Stimulated activated CD8-positive, alpha-beta memory T cell treated with anti-CD3 and anti-CD28 coated beads, Interleukin-4, amount 100 ng/mL, for 4 hours (primary cell): ENCODE measurements at places on chromosomes 2 and 18.

GRCh38 chr2:149814049-149814448 is 226.5 kb upstream of the MMADHC start:
- no peak for DNase-seq

DNA sequence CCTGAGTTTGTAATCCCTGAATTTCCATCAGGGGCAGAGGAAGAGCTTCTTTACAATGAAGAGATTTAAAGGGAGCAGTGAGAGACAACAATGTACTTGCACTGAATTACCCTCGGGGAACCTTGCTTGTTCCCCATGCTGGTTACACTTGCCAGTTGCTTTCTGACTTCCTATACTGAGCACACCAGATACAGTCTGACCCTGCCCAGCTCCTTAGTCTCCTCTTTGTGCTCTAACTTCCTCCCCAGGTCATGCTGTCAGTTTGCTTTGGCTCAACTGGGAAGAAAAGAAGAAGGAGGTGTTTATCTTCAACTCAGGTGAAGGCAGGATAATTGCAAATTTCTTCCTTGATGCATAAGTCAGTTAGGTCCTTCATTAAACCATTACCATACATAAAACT is 658.4 kb downstream of the NYAP2 start:
- DNase-seq, result no peak

DNA sequence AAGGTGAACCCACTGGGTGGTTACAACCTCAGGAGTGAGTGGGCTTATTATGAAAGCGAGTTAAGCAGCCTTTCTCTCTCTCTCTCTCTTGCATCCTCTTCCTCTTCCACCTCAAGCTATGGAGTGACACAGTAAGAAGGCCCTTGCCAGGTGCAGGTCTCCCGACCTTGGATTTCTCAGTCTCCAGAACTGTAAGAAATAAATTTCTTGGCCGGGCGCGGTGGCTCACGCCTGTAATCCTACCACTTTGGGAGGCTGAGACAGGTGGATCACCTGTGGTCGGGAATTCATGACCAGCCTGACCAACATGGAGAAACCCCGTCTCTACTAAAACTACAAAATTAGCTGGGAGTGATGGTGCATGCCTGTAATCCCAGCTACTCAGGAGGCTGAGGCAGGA is 14.4 kb downstream of the MYCN start:
- no peak for DNase-seq

- DNase-seq, result no peak
Measured at GRCh38 chr2:113672326-113672932, 45.4 kb downstream of the RABL2A start.

DNA sequence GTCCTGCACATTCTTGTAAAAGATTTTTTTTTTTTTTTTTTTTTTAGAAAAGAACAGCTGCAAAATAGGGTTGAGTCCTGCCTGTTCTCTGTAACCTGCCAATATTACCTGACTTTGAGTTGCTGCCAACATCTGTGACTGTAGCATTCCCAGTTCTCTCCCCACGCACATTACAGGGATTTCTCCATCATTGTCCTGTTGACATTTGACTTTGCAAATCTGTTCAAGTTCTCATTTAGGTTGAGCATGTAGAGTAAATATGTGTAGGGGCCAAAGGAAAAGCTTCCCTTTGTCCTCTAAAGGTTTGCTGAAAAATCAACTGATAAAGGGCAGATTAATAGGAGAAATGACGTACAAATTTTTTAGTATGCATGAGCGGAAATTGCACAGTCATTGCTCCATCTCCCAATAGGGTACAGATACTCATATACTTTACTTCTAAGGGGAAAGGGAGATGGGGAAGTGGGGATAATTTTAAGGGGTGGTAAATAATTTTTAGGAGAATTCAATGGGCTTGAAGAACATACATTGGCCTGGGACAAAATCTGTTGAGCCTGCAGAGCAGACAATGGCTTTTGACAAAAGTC is 385.5 kb downstream of the PIK3C3 start:
- DNase-seq, result no peak

GRCh38 chr2:203739351-203739750 is 32.9 kb downstream of the CD28 start:
- DNase-seq, result no peak

DNA sequence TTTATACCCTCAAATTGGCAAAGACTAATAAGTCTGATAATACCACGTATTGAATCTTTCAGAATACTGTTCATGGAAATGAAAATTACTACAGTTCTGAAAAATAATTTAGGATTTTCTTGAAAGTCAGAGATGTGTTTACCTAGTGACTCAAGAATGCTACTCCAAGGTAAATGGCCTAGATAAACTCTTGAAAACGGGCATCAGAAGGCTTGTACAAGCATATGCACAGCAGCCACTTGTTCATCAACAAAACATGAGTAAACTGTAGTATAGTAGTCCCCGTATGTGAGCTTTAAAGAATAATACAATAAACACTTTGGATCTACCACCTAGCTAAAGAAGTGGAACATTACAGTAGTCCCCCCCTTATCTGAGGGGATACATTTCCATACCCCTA is 157.5 kb downstream of the THADA start:
- no peak for DNase-seq

DNA sequence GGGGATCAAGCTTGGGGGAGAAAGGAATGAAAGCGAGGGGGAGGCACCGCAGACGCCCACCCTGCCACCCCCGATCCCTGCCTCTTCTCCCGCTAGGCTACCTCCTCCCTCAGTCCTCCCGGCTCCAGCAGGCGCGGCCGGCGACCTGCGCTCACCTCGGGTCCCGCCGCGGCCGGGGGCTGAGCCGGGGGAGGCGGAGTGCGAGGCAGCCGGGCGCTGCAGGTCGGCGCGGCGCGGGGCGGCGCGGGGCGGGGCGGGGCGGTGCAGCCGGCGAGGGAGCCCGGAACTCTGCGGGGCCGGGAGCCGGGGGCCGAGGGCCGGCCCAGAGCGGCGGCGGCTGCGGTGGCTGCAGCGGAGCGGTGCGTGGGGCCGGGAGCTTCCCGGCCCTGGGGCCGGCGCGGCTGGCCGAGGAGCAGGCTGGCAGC is 477 bp downstream of the ACVR1 start:
- DNase-seq, result no peak

DNA sequence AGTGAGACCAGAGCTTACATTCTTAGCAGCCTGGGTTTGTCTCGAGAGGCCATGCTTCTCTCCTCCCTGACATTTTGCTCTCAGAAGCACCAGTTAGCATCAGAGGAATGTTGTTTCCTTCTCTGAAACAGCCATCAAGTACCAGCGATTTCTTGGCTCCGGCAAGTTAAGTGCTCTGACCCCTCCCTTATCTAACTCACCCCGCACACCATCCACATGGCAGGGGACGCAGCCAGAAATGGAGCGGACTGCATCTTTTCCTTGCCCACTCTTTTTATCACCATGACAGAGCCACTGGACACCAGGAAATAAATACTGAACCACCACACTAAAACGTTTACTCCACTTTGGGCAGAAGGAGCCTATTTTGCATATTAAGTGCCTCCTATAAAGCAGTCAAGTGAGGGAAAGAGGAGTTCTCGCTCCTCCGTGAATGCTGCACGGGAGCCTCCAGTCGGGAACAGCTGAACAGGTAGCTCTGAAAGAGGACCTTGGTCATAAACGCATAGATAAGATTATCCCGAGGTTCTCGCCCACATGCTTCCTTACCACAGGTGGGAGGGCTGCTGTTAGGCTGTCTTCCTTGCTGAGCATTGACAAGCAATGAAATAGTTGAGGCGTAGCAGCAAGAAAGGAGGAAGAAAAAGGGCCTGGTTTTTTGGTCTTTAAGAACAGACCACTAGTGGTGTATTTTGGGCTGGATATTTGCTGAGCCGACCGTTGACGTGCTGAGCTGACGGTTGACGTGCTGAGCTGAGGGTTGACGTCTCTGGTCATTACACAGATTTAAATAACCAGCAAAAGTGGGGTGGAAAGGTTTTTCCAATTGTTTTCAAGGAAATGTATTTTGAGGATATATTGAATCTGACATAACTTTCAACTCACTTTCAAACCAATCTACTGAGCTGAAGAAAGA is 71.4 kb upstream of the ITGB6 start:
- DNase-seq, result no peak

DNA sequence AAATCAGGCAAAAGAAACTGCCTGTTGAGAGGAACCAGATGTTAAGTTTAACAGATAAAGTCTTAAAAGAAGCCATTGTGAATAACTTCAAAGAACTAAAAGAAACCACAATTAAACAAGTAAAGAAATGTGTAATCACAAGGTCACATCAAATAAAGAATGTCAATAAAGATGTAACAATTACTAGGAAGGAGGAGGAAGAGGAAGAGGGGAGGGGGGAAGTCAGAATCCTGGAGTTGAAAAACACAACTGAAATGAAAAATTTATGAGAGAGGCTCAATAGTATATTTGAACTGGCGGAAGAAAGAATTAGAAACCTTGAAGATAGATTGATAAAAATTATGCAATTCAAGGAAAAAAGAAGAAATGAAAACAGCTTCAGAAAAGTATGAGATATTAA is 88.4 kb upstream of the CRIM1 start:
- DNase-seq, result no peak

DNA sequence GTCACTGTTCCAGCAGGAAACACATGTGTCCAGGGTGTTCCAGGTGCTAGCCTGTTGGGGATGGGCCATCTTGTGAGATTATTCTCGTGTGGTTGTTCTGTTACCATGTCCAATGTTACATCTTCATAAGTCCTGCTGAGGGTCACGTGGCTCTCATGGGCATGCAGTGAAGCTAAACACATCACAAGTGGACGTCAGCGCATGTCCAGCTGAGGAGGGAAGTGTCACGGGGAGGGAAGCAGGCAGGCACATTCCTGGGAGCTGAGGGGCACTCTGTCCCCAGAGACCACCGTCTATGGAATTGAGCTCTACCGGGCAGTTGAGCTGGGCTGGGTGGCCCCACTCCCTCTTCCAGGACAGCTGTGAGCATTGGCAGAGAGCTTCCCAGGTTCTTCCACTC is 155.3 kb upstream of the TWIST2 start:
- DNase-seq, result no peak
